Mesenchymal stem cell (in vitro differentiated cells and primary cell): ENCODE measurements at places on chromosomes 12 and 14.
A peak's percentile ranks its signal among the peaks of the same experiment; 100 is the strongest.

- DNase-seq = no peak
- peaks cover 22% of the 10 kb centered on the region for H3K4me1 ChIP-seq
- H3K4me3 ChIP-seq = no peak overlapping the region
- no peaks in the 10 kb centered on the region for H3K36me3 ChIP-seq
Observed at GRCh38 chr14:99649219-99649618, 4.3 kb downstream of the HHIPL1 start.

DNA sequence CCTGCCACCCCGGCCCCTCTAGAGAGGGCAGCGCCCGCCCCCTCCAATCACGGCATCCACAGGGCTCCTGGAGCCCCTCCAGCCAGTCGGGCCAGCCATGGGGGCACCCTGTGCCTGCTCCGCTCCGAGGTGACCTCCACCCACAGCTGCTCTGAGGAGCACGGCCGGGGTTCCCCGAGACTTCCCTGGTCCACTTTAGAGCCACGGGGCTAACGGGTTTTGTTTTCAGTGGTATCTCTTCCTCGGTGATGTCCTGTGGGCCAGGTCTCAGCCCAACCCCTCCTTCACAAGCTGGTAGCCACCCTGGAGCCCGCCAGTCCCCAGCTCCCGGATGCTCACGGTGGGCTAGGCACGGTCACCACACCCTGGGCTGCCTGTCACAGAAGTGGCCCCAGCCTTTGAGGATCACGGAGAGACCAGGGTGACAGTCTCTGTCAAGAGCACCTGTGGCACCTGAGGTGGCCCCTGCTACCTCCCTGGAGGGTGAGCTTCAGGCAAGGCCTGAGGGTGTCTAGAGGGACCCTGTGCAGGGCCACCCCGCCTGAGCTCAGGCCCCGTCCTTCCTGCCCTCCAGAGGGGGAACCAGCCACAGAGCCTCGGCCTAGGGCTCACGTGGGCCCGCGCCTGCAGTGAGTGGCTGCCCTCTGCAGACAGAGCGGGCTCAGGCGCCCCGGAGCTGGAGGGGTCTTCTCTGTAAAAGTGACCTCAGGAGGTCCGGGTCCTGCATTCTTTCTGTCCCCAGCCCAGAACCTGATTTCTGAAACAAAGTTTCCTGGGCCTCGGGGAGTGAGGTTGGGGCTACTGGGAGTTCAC lies 146.0 kb upstream of the C14orf180 start:
- DNase-seq = no peak
- no peaks in the 10 kb centered on the region for H3K27me3 ChIP-seq
- H3K27ac ChIP-seq = no peak overlapping the region

- H3K36me3 ChIP-seq = peaks cover 23% of the 10 kb centered on the region
- peaks cover 6% of the 10 kb centered on the region for H3K4me1 ChIP-seq
- peak overlapping the region; percentile 99 for H3K4me3 ChIP-seq
- no peaks in the 10 kb centered on the region for H3K27me3 ChIP-seq
- H3K27ac ChIP-seq = peak overlapping the region; percentile 88
Observed at GRCh38 chr12:27711317-27711682, 668 bp downstream of the MRPS35 start.

GRCh38 chr12:128933926-128934325 lies 80.6 kb downstream of the GLT1D1 start:
- H3K4me3 ChIP-seq = no peak overlapping the region
- H3K27me3 ChIP-seq = no peaks in the 10 kb centered on the region
- no peak overlapping the region for H3K27ac ChIP-seq
- H3K4me1 ChIP-seq = no peaks in the 10 kb centered on the region

DNA sequence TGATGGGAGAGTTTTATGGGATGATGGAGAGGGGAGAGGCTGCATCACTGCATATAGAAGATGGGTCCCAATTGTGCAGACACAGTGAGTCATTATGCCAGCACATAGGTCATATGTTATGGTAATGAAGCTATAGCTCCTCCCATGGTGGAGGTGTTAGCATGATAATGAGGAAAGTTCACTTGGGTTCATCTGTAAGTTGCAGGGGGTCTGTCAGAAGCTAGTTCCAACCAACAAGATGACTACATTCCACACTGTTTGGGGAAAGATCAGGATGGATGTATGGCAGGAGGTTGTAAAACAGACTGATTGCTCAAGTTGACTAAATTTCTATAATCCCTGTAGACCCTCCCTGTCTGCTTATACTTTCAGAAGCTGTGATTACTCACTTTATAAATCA lies 561.3 kb downstream of the C12orf50 start:
- H3K27ac ChIP-seq = no peak overlapping the region
- no peak for DNase-seq
- H3K4me3 ChIP-seq = no peak overlapping the region

DNA sequence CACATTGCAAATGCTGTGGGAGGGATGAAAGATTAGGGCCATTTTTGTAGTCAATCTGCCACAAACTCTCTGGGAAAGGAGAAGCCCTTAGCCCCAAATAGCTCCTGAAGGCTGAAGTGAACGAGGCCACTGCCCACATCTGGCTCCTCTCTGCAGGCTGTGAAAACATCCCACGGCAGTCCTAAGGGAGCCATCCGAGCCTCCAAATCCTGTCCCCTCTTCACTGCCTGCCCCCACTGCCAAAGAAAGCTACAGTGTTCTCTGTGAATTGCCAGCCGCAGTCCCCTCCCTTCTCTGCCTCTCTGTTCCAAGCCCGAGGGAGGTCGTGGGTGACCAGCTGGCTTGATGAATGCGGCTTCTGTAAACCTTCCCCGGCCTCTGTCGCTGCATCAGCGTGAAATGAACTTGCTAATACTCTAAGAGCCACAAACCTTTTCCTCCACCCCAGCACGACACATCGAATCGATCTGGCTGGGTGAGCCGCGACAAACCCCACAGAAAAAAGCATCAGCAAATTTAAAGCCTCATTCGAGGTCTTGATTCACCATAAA lies 180.7 kb upstream of the NRXN3 start:
- no peaks in the 10 kb centered on the region for H3K36me3 ChIP-seq
- DNase-seq = no peak
- no peak overlapping the region for H3K27ac ChIP-seq

GRCh38 chr12:2183556-2184541 lies 131.1 kb downstream of the CACNA1C start:
- no peaks in the 10 kb centered on the region for H3K36me3 ChIP-seq
- H3K27me3 ChIP-seq = no peaks in the 10 kb centered on the region

DNA sequence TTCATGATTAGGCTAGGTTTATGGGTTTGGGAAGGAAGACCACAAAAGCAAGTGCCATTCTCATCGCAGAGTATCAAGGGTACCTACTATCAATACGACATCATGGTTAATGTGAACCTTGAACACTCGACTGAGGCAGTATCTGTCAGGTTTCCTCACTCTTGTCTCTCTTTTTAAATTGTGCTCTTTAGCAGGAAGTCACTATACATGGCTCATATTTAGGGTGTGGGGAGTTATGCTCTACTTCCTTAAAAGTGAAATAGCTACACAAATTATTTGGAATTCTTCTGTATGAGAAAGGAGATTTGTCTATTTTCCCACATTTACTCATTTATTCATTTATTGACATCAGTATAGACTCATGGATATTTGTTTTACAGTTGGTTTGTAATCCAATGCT lies 5.9 kb upstream of the CLEC4E start:
- H3K36me3 ChIP-seq = no peaks in the 10 kb centered on the region
- H3K4me1 ChIP-seq = no peaks in the 10 kb centered on the region
- no peaks in the 10 kb centered on the region for H3K27me3 ChIP-seq
- no peak for DNase-seq
- H3K4me3 ChIP-seq = no peak overlapping the region
- no peak overlapping the region for H3K27ac ChIP-seq

GRCh38 chr12:85765453-85765869 lies 70.7 kb downstream of the RASSF9 start:
- H3K27me3 ChIP-seq = no peaks in the 10 kb centered on the region
- no peak overlapping the region for H3K27ac ChIP-seq
- no peaks in the 10 kb centered on the region for H3K36me3 ChIP-seq
- no peaks in the 10 kb centered on the region for H3K4me1 ChIP-seq
- no peak overlapping the region for H3K4me3 ChIP-seq
- no peak for DNase-seq

GRCh38 chr12:112924986-112925385 lies 13.3 kb upstream of the OAS3 start:
- H3K27me3 ChIP-seq = no peaks in the 10 kb centered on the region
- no peak overlapping the region for H3K27ac ChIP-seq
- H3K36me3 ChIP-seq = peaks cover 12% of the 10 kb centered on the region
- no peak overlapping the region for H3K4me3 ChIP-seq
- peaks cover 5% of the 10 kb centered on the region for H3K4me1 ChIP-seq

DNA sequence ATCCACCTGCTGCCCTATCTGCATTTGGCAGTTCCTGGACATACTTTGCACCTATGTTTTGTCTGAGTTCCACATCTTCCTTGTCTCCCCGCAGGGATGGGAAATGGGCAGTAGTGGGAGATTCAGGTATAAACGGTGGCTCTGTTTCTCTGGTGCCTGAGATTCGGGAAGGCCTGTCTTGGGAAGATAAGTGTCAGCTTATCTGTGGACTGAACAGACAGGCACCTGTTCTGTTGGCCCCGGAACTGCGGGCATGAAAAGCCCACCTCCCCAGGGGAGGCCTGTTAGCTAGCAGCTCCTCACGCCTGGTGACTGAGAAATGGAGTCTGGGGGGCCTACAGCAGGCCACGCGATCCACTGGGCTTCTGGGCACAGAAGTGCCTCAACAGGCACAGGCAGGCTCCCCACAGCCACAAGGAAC lies 5.8 kb downstream of the PHB2 start:
- no peak overlapping the region for H3K4me3 ChIP-seq
- no peak for DNase-seq
- H3K4me1 ChIP-seq = peaks cover 23% of the 10 kb centered on the region
- peaks cover 52% of the 10 kb centered on the region for H3K36me3 ChIP-seq
- H3K27ac ChIP-seq = peak overlapping the region; percentile 2
- H3K27me3 ChIP-seq = no peaks in the 10 kb centered on the region

- no peak overlapping the region for H3K4me3 ChIP-seq
- peak; percentile 36 for DNase-seq
- H3K27me3 ChIP-seq = no peaks in the 10 kb centered on the region
- H3K27ac ChIP-seq = no peak overlapping the region
- H3K36me3 ChIP-seq = peaks cover 62% of the 10 kb centered on the region
- H3K4me1 ChIP-seq = no peaks in the 10 kb centered on the region
Observed at GRCh38 chr12:14443531-14443930, 78.0 kb downstream of the ATF7IP start.

GRCh38 chr12:6987956-6988553 lies 17.3 kb downstream of the EMG1 start:
- no peaks in the 10 kb centered on the region for H3K27me3 ChIP-seq
- no peaks in the 10 kb centered on the region for H3K4me1 ChIP-seq
- no peak for DNase-seq
- H3K4me3 ChIP-seq = no peak overlapping the region
- H3K27ac ChIP-seq = no peak overlapping the region

DNA sequence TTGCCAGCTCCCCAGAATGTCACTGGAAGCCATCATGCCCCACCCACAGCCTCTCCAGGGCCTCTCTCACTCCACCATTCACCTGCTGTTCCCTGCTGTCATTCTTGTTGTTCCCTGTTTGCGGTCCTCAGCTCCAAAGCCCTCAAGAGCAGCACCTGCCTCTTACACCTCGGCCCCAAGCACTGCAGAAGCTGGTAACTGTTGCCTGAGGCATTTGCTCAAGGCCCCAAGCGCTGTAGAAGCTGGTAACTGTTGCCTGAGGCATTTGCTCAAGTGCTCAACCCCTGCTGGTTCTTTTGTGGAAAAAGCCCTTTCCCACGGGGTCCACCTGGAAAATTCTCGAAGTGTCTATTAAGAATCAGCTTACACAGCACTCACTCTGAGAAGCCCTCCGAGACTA lies 78.0 kb downstream of the ARL6IP4 start:
- DNase-seq = no peak
- H3K4me1 ChIP-seq = peaks cover 35% of the 10 kb centered on the region
- H3K4me3 ChIP-seq = no peak overlapping the region
- no peaks in the 10 kb centered on the region for H3K27me3 ChIP-seq
- H3K36me3 ChIP-seq = peaks cover 4% of the 10 kb centered on the region

DNA sequence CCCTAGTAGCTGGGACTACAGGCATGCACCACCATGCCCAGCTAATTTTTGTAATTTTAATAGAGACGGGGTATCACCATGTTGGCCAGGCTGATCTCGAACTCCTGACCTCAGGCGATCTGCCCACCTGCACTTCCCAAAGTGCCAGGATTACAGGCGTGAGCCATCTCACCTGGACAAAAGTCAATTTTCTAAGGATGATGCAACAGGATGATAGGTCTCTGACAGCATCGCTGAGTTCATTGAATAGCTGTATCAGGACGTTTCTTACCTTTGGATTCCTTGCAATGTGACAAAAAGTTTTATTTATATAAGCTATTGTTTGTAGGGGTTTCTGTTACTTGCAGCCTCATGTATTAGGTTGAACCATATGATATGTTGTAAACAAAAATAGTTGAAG lies 55.5 kb upstream of the PCED1B start:
- no peaks in the 10 kb centered on the region for H3K36me3 ChIP-seq
- H3K27me3 ChIP-seq = no peaks in the 10 kb centered on the region
- no peaks in the 10 kb centered on the region for H3K4me1 ChIP-seq
- no peak for DNase-seq

GRCh38 chr12:7499636-7500035 lies 3.9 kb downstream of the CD163 start:
- no peaks in the 10 kb centered on the region for H3K36me3 ChIP-seq
- H3K4me3 ChIP-seq = no peak overlapping the region
- no peak overlapping the region for H3K27ac ChIP-seq
- no peaks in the 10 kb centered on the region for H3K4me1 ChIP-seq
- DNase-seq = no peak
- no peaks in the 10 kb centered on the region for H3K27me3 ChIP-seq

DNA sequence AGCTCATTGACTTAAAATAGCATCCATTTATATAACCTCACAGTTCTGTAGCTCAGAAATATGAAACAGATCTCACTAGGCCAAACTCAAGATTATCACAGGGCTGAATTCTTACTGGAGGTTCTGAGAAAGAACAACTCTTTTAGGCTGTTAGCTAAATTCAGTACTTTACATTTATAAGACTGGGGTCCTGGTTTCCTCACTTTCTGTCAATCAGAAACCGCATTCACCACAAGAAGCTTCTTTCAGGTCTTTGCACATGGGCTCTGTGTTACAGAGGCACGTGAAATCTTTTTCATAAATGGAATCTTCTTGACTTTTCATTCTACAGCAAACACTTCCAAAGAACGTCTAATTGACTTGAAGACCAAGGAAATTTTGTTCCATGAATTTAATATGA lies 876.3 kb upstream of the FOXG1 start:
- H3K4me3 ChIP-seq = no peak overlapping the region
- DNase-seq = no peak
- no peaks in the 10 kb centered on the region for H3K27me3 ChIP-seq
- no peaks in the 10 kb centered on the region for H3K36me3 ChIP-seq
- H3K4me1 ChIP-seq = no peaks in the 10 kb centered on the region

DNA sequence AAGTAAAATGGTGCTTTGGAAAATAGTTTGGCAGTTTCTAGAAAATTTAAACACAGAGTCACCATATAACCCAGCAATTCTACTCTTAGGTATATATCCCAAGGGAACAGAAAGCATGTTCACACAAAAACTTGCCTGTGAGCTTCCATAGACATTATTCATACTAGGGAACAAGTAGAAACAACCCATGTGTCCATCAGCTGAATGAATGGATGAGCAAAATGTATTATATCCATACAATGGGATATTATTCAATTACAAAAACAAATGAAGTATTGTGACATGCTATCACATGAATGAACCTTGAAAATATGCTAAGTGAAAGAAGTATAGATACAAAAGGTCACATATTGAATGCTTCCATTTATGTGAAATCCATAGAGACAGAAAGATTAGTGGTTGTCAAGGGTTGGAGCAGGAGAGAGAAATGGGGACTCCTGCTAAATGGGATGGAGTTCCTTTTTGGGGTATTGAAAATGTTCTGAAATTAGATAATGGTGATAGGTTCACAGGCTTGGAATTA lies 7.9 kb downstream of the SLC10A1 start:
- H3K27me3 ChIP-seq = no peaks in the 10 kb centered on the region
- no peak overlapping the region for H3K27ac ChIP-seq
- no peak for DNase-seq
